ENCODE measurements at places on chromosomes 5 and 9.

- DNase-seq = no peak
These were observed 61.9 kb downstream of the MROH2B start for GRCh38 chr5:41009232-41009631.

- DNase-seq = no peak
These were observed 28.5 kb downstream of the GSN start for GRCh38 chr9:121296213-121297127.

- DNase-seq = no peak
These were observed 57.2 kb upstream of the TMED7 start for GRCh38 chr5:115683081-115683480.

GRCh38 chr9:71582347-71582746 is 186.0 kb downstream of the CEMIP2 start:
- no peak for DNase-seq

DNA sequence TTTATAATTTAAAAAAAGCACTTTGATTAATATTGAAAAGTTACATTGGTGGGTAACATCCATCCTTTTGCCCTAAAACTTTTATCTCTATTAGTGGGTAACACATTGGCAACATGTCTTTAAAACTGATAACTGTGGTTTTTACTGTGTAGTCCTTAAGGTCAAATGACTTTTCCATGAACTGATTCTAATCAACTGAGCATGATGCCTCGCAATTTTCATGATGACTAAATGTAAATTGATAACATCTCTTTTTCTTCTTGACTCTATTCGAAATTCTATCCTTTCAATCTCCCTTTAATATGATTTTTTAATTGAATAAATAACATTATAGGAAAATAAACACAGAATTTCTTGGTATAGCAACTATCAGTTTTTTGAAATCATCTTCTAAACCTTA is 6.3 kb upstream of the IL5 start:
- no peak for DNase-seq

DNA sequence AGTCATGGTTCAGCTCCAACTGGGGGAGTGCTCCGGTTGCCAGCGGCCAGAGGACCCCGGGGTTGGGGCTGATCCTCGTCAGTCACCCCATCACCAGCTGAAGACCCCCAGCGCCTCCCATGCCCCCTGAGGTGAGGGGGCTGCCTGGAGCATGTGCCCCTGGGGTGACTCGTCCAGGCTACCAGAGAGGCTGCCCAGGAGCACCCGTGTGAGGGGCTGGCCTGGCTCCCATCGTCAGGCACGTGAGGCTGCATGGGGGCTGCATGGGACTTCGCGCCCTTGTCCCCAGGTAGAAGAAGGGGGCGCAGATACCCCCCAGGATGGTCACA is 46.4 kb upstream of the EGFL7 start:
- no peak for DNase-seq

- no peak for DNase-seq
These were observed 47.5 kb upstream of the ARAP3 start for GRCh38 chr5:141729387-141730006.

DNA sequence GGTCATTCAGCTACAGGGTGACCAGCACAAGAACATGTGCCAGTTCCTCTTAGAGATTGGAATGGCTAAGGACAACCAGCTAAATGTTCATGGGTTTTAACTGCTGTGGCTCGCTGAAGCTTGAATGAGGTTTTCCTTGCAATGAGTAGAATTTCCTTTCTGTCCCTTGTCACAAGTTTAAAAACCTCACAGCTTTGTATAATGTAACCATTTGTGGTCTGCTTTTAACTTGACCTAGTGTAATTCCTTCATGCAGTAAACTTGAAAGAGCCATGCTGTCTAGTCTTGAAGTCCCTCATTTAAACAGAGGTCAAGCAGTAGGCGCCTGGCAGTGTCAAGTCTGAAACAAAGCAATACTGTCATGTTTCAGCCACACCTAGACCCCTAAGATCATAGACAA is 181.3 kb upstream of the DMRT1 start:
- no peak for DNase-seq

- DNase-seq = no peak
These were observed 346.9 kb downstream of the ZSWIM6 start for GRCh38 chr5:61678966-61679365.

DNA sequence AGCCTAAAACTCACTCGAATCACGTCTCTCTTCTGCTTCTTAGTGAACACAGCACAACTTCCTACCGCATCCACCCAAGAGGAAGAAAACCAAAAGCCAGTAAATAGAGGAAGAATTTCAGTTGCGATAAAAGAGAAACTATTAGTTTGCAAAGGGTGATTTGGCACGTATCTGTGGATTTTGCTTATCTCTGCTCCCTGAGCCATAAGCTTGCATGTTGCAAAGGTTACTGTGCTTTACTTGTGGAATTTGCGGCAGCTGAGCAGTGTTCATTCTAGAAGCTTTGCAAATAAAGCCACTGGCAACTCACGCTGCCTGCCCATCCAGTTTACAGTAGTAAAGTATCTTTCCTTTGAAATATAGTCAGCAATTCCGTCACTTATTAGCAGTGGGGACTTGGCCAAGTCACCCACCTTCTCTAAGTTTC is 149.0 kb upstream of the PCA3 start:
- no peak for DNase-seq

Data from NCI-H524 treated with DMSO at 0.1 percent for 48 hours (cell line).